ENCODE measurements at places on chromosomes 3 and 15.

DNA sequence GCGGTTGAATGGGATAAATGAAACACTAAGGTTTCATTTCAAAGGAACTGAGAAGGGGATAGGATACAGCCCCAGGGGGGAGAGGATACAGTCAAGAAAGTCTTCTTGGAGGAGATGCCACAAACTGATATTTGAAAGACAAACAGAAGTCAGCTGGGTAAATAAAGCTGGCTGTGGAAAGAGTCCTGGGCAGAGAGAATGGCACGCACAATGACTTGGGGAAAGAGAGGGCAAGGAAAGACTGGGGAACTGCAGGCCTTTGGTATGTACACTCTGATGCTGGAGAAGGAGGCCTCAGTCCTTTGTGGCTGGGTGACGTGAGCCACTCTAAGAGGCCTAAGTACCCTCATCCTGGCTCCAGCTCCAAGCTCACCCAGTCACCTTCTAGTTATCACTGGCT is 45.2 kb upstream of the LMCD1 start:
- no peak for DNase-seq

- DNase-seq, result no peak
Observed at GRCh38 chr3:103085465-103085864, 650.6 kb downstream of the ZPLD1 start.

GRCh38 chr3:156472150-156472549 is 82.8 kb downstream of the SSR3 start:
- no peak for DNase-seq

GRCh38 chr3:151377768-151378385 is 6.7 kb downstream of the P2RY12 start:
- no peak for DNase-seq

DNA sequence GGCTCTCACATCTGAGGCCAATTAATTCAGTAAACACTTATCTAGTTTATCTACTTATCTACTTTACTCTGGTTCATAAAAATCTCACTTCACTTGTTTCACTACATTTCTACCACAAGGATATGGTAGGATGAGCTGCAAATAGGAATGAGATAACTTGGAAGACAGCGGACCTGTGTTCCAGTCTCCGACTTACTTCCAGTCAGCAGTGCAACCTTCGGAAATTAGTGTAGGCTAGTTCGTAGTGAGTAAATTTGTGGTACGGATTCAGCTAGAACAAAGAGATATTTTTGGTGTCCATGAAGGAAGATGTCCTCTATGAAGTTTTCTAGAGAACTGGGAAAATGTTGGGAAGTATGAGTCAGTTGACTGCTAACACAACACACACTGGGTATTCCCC is 66.3 kb downstream of the TPRG1 start:
- no peak for DNase-seq

Data from cerebellum (tissue), 4 donors.